ENCODE measurements at places on chromosomes 16 and 17.

DNA sequence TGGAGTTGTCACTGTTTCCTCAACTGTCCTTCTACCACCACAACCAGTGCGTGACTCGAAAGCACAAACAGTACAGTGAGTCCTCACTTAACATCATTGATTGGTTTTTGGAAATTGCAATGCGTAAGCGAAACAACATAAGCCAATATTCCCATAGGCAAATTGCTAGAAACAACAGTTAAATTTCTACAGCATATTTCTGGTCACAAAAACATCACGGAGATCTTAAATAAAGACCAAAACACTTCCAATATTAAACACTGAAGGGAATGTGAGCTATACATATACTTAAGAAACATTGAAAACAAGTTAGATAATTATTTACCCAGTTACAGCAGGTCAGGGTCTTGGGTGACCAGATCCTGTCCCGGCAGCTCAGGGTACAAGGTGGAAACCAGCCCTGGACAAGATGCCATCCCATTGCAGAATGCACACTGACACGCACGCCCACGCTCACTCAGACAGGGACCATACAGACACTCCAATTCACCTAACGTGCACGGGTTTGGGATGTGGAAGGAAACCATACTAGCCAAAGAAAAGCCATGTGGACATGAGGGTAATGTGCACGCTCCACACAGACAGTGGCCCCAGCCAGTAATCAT, 4.7 kb downstream of the SLC13A5 start:
- no peak for DNase-seq

GRCh38 chr17:73645050-73645871, 1.0 kb upstream of the SDK2 start:
- peak; percentile 83 for DNase-seq

GRCh38 chr17:30333503-30334360, at the start of gene TMIGD1:
TSS of gene TMIGD1 (minus strand) at chr17:30334057. CDS start at chr17:30332133, 1,924 bp downstream.
- no peak for DNase-seq

DNA sequence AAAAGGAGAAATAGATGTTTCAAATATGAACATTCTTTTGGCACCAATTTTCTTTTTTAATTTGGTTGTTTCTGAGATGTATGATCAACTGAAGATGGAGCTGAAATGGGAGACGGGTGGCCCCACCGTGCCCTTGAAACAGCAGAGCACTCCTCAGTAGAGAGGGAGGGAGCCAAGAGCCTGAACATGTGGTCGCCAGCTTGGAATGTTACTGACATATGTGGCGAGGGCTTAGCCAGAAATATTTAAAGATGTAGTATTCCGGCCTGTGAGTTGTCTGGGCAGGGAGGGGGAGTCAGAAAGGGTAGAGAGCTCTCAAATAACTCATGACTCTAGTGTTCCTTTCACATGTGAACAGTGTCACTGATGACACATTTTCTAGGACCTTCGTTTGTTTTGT, 13.3 kb upstream of the MRC2 start:
- DNase-seq = no peak

- DNase-seq = no peak
These were observed 13.0 kb downstream of the ALOX15B start for GRCh38 chr17:8051831-8052230.

- peak; percentile 5 for DNase-seq
These were observed 13.6 kb upstream of the PPM1D start for GRCh38 chr17:60586288-60586974.

DNA sequence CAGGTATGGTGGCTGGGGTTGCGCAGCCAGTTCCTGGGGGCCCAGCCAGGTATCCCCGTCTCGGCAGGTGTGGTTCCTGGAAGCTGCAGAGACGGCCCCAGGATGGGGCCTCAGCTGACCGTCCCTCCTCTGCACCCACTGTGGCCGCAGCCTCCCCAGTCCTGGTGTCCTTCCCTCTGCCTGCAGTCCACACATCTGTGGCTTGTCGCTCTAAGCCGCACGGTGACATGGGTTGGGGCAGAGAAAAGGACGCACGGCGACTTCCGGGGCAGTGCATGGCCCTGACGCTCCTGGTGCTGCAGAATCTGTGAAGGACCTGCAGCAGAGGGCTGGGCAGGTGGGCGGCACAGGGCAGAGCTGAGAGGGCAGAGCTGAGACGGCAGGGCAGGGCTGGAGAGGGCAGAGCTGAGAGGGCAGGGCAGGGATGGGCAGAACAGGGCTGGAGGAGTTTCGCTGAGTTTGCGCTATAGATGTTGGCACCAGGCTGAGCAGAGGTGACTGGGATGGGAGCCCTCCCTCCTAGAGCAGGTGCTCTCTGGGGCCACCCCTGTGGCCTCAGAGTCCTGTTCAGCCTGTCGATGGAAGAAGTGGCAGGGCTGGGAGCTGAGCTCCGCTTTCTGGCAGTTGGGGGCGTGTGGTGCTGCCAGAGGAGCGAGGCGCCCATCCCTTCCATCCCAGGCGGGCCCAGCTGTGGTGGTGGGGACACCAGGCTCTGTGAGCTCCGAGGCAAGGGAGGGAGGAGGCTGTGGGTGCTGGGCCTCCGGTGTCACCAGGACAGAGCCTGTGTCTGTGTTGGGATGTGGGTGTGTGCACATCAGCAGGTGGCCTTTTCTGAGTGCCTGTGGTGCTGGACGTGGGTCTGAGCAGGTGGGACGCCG, 23.0 kb downstream of the TSC2 start:
- DNase-seq = no peak
